Activated CD4-positive, CD25-positive, alpha-beta regulatory T cell treated with anti-CD3 and anti-CD28 coated beads, Interleukin-2, amount 50 U/mL, for 24 hours (primary cell): ENCODE measurements at places on chromosomes 11 and 22.

GRCh38 chr11:7643314-7643713, 30.0 kb downstream of the CYB5R2 start:
- ATAC-seq, result no peak

DNA sequence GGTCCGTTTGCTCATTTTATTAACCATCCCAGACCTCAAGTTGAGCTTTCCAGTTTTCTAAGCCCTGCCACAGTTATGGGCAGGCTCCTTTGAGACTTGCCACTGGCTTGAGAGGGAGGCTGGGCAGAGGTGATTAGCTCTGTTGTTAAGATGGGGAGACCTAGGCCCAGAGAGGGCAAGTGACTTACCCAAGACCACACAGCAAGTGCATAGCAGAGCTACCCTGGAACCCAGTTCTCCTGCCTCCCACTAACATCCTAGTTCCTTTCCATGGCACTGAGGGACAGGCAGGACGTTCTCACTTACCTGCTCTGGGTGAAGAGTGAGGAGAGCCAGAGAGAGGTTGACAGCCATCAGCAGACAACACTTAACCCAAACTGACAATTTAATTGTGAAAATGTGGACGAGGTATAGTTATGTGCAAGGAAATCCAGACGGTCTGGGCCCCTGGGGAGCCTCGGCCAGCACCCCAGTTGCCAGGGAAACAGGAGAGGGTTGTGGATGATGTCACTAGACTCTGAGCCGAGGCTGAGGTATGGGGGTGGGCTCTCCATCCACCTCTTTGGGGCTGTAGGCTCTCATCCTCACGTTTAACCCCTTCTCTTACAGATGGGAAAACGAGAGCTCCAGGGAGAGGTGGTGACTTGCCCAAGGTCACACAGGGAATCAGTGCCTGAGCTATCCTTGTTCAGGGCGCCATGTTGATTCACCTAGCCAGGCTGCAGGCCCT, 12.3 kb upstream of the WNT11 start:
- no peak for ATAC-seq

GRCh38 chr11:134237557-134237922, 13.1 kb downstream of the VPS26B start:
- no peak for ATAC-seq

DNA sequence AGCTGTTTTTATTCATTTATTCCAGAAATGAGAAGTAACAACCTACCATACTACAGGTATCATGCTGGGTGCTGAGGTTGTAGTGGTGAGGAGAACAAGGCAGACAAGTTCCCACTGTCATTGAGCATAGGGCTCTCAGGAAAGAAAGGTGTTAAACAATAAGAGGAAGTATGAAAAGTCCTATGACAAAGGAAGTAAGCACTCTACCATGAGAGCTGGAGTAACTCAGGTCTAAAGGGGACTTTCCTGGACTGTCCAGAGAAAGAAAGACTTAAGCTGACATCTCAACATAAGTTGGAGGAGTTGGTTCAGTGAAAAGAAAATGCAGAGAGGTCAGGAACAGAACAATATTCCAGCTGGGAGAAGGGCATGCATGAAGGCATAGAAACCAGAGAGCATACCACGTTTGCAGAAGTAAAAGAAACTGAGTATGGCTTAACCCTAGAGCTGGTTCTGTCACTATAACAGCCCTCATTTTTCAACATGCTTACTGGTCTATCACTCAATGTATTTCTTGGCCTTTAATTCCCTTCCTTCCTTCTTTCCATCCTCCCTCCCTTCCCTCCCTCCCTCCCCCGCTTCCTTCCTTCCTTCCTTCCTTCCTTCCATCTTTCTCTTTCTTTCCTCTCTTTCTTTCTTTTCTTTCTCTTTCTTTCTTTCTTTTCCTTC, 137.8 kb upstream of the BDNF start:
- no peak for ATAC-seq

DNA sequence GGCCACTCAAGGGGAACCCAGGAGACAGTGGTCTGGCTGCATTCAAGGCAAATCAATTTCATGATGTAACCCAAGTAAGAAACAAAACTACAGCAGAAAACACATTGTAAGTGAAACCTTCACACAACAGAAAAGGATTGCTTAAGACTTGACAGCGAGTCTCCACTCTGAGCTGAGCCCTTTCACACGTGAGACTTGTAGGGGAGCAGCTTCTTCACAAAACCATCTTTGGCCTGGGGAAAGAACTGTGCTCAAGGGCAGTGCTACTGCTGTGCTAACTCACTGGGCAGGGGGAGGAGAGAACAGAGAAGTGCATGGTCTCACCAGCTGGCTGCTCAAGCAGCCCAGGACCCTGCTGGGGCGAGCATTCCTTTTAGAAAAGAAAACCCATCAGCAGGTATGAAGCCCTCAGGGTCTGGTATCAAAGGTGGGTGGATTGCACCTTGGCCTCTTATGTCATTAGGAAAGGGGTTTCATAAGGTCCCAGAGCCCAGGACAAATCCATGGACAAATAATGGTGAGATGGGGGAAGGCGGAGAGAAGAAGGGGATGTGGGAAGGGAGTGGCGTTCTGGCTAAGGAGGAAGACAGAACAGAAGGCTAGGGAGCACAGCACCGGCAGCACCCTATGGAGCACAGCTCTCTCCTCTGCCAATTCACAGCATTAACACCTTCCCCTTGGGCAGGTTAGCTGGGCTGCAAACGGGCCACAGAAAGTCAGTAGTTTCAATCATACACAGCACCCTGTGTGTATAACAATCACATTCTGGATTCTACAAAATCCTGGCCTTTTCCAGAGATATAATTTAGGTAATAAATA, 20.6 kb upstream of the RAPSN start:
- no peak for ATAC-seq
